ENCODE measurements at places on chromosomes 6 and 20.

- no peak for DNase-seq
Observed at GRCh38 chr6:116190550-116190949, 63.3 kb downstream of the TSPYL4 start.

DNA sequence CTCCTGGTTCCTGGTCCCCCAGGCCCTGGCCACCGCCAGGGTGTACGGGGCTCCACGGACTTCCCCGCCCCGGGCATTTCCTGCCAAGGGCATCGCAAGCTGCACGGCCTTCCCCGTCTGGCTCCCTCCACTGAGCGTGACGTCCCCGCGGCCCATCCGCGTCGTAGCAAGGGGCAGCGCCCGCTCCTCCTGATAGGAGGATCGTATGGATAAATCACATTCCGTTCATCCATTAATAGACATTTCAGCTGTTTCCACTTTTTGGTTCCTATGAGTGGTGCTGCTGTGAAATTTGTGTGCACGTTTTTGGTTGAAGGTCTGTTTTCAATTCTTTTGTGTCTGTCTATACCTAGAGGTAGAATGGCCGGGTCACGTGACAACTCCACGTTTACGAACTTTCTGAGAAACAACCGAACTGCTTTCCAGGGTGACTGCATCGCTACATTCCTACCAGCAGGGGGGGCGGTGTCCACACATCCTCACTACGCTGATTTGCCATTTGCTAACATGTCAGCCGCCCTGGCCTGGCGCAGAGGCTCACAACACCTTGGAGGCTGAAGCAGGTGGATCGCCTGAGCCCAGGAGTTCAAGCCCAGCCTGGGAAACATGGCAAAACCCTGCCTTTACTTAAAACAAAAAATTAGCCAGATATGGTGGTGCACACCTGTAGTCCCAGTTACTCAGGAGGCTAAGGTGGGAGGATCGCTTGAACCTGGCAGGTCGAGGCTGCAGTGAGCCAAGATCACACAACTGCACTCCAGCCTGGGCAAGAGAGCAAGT, 37.7 kb downstream of the KCNQ2 start:
- DNase-seq = peak; percentile 69

DNA sequence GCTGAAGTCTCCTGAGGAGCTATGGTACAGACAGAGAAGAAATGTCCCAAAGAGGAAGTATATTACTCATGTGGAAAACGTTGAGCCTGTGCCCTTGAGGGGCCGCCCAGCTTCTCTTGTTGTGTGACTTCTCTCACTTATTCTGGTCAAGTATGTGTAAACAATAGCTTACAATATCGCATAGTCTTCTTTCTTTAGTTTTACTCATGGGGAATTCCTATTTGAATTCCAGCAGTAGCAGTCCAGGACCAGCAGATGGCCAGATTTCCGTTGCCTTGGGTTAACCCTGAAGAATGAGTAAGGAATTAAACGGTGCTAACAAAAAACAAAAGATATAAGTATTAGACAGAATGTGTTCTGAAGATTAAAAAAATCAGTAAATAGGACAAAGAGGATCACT, 522.0 kb upstream of the GJE1 start:
- no peak for DNase-seq

DNA sequence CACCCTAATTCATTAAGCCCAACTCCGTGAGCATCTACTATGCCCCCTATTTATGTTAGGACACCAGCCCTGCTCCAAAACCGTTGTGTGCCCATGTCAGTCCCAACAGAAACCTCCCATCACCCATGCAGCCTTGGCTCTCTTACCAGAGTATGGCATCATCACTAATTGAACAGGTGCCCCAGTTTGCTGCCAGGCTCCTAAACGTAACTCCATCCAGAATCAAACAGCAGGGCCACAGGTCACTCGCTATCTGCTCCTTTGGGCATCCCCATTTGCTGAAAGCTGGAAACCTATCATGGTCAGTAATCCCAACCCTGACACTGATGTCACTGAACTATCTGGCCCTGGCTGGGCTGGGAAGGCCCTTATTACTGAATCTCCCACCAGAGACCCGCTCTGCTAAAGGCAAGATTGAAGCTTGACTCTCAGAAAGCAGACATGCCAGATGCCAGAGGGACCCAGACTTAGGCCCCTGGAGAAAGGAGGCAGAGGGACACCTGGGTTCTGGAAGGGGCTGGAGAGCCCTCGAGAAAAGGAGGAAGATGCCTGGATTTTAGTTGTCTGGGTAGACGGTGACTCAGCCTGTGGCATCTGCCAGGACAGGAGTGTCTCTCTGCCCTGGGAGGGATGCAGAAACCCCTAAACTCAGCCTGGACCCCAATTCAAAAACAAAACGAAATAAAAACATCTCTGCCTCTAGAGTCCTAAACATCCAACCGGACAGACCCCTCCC, 14.0 kb downstream of the MUCL3 start:
- DNase-seq = no peak

- DNase-seq = no peak
Observed at GRCh38 chr20:26218301-26218700, 521.6 kb upstream of the ZNF337 start.

DNA sequence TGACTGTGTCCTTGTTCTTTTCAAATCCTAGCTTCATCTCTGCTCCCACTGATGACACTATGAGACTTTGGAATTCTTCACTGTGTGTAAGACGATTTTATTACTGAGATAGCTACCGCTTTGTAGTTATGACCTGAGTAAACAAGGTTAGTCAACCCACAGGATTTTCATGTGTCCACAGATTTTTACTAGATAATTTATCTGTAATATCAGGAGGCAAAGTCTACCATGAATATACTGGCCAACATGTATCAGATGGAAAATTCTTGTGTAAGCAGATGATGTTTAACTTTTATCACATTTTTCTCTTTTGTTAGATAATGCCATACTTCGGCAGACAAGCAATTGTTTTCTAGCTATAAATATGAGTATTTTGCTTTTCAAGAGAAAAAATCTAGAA, 119.8 kb downstream of the SGK1 start:
- no peak for DNase-seq

DNA sequence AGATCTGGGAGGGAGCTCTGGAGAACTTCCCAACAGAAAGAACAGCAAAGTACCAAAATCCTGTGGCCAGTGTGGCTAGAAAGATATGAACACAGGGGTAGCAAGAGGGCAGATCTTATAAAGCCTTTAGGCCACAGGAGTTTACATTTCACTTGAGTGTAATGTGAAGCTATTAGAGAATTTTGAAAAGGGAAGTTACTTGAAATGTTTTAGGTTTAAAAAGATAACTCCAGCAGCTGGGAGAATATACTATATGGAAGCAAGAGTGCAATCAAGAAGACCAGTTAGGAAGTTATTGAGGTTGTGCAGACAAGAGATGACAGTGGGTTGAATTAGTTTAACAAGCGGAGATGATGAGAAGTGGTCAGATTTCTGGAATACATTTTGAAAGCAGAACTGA, 7.9 kb downstream of the SUPT3H start:
- no peak for DNase-seq

GRCh38 chr6:54655162-54655561, 191.4 kb upstream of the FAM83B start:
- DNase-seq = no peak

DNA sequence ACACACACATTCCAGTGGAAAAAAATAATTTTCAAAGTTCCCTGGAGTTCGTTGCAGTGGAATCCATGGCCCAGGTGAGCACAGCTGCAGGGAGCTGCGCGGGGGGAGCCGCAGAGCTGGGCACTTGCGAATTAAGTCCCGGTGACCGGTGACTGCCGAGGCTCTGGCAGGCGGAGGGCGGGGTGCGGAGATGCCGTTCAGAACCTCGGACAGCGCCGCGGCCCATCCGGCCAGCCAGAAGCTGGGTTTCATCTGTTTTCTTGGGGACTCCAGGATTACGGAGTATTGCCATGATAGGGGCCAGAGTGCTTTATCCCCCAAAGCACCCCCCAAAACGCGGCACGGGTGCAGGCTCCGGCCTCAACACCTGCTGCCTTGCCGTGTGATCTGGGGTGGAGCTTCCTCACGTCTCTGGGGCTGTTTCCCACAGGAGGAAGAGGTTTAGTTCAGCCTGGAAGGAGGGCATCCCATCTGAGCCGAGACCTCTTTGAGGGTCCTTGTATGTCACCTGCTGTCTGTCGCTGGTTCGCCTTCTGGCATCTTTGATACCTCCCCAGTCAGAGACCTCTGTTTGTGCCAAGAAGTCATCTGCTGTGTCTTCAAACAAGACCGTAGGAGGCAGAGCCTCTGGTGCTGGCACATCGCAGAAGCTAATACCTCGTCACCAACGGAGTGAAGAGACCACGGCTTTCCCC, 99.4 kb downstream of the YTHDF1 start:
- DNase-seq = no peak

- DNase-seq = no peak
Observed at GRCh38 chr20:59895908-59896307, 37.5 kb downstream of the SYCP2 start.

- no peak for DNase-seq
Observed at GRCh38 chr20:31989030-31989645, 21.1 kb upstream of the CCM2L start.

GRCh38 chr6:5761370-5761769, 245.4 kb downstream of the NRN1 start:
- no peak for DNase-seq

- DNase-seq = no peak
Observed at GRCh38 chr20:53635221-53635620, 41.6 kb upstream of the ZNF217 start.

GRCh38 chr6:25028328-25028727, 92.6 kb upstream of the RIPOR2 start:
- no peak for DNase-seq

- no peak for DNase-seq
Observed at GRCh38 chr6:16600026-16600425, 161.2 kb downstream of the ATXN1 start.

DNA sequence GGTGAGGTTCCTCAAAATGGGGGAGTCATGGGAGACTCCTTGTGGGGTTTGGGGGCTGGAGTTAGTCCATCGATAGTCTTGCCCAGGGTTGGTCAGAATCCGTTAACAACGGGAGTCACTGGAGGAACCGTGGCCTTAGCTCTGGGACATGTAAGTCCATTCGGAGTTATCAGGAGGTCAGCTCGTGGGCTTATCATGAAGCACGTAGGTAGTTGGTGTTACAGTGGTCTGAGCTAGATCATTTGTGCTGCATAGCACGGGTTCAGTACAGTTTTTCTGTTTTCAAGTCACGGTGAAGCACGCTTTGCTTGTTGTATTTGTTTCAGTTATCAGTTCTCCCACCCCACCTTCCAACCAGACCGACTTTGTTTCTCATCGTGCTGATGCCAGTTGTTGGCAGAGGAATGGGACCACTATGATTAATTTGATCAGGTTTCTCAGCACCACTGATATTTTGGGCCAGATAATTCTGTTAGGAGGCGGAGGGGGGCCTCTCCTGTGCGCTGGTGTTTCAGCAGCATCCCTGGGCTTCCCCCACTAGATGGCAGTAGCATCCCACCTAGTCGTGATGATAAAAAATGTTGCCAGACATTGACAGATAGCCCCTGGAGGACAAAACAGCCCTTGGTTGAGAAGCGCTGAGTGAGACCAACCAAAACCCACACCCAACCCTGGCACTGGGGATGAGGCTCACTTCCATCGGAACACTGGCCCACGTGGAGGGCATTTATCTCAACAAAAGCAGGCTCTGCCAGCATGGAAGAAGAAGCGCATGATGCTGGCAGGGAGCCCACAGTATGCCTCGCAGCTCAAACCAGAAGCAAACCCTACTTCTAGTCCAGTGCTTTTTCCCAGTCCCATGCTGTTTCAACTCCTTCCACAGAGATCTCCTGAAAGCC, 2.2 kb upstream of the APMAP start:
- DNase-seq = peak; percentile 72

DNA sequence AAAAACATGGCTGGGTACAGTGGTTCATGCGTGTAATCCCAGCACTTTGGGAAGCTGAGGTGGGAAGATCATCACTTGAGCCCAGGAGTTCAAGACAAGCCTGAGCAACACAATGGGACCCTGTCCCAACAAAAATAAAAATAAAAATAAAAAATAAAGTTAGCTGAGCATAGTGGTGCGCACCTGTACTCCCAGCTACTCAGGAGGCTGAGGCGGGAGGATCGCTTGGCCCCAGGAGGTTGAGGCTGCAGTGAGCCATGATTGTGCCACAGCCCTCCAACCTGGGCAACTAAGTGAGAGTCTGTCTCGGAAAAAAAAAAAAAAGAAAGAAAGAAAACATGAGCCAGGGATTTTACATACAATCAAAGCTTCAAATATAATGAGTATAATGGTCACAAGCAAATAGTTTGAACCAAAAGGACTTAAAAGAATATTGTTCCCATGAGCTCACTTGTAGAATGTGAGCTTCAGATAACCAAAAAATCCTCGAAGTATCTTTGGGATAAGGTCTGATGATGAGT, 31.1 kb downstream of the RANBP9 start:
- DNase-seq = no peak

DNA sequence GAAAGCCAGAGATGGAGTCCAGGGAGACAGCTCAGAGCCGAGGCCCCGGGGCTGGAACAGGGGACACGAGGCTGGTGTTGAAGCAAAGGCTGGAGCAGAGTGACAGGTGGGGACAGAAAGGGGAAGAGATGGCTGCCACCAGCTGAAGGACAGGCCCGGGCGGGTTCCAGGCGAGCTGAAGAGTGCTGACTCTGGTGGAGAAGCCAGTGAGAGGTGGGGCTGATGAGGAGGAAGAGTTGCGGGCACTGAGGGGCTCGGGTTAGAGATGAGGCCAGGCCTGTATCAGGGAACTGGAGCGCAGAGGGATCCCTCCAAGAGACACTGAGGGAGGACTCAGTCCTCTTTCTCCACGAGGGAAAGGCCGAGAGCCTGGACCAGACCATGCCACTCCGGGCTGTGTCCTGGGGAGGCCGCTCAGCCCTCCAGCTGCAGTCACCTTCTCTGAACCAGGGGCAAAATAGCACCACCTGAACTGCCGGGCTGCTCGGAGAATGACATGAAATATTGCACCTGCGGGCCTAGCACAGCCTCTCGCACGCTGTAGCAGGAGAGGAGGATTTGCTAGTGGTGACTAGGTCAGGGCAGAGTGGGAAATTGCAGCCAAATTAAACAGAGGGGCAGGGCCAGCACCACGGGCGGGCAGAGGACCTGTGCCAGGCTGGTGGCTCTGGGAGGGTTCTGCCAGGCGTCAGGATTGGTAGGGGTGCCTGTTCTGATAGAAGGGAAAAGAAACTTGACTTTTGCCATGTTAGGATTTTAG, 175.9 kb downstream of the ZDHHC14 start:
- DNase-seq = no peak

DNA sequence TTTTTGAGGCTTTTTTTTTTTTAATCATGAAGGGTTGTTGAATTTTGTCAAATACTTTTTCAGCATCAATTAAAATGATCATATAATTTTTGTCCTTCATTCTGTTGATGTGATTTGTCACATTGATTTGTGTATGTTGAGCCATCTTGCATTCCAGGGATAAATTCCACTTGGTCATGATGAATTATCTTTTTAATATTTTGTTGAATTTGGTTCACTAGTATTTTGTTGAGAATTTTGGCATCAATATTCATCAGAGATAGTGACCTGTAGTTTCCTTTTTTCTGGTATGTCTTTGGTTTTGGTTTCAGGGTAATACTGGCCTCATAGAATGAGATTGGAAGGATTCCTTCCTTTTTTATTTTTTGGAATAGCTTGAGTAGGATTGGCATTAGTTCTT, 221.9 kb upstream of the ZNF217 start:
- DNase-seq = no peak

- DNase-seq = no peak
Observed at GRCh38 chr20:13545790-13546189, 92.9 kb downstream of the TASP1 start.

GRCh38 chr6:36676141-36677058, 2.1 kb upstream of the CDKN1A start:
- no peak for DNase-seq

Measured in activated CD4-positive, alpha-beta T cell treated with anti-CD3 and anti-CD28 coated beads for 24 hours (primary cell).